ENCODE measurements at places on chromosomes 1 and 21. TPM values are rescaled to one million over a fixed set of nuclear protein-coding genes. Genes with fewer than 3 reads are reported as not detected.

CRNN gene
- total RNA-seq: not detected

ANGPTL1 gene
- total RNA-seq: 8.2 TPM

VWA1 gene
- 35.1 TPM for total RNA-seq

CD1B gene
- not detected for total RNA-seq

ASPM gene
- 21.7 TPM for total RNA-seq

PRKAA2 gene
- total RNA-seq: 2.5 TPM

FAM151A gene
- total RNA-seq: not detected

GJA9 gene
- not detected for total RNA-seq

SIKE1 gene
- 41.0 TPM for total RNA-seq

HSPB7 gene
- 0.26 TPM for total RNA-seq

CLIC6 gene
- total RNA-seq: 0.24 TPM

TNFRSF18 gene
- 2.1 TPM for total RNA-seq

TDRD5 gene
- total RNA-seq: under 0.01 TPM

TCHHL1 gene
- total RNA-seq: not detected

ARHGEF16 gene
- total RNA-seq: 1.2 TPM

PCAT6 gene
- 0.65 TPM for total RNA-seq
